ENCODE measurements at places on chromosomes 6 and 20.

DNA sequence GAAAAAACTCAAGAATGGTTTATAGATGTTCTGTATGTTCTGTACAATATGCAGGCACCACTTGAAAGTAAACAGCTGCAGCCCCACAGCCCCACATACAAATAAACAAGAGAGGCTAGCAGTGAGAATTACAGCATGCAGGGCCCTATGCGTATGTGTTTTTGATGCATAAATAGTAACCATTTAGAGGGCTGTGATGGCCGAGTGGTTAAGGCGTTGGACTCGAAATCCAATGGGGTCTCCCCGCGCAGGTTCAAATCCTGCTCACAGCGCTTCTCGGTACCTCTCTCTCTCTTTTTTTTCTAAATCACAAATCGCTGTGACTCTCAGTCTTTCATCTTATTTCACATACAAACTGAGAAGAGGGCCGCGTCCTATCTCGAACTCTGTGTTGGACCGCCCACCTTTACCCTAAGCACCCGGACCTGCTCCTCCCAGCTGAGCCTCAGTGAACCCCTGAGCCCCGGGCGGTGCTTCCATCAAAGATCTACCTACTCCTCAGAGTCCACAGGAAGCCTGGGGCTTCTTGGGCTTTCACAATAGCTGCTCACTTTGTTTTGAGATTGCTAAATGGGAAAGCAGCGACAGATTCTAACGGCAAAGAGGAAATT lies 37.7 kb upstream of the PRSS16 start:
- no peak for DNase-seq

GRCh38 chr6:159935633-159936032 lies 33.2 kb upstream of the IGF2R start:
- DNase-seq = no peak

DNA sequence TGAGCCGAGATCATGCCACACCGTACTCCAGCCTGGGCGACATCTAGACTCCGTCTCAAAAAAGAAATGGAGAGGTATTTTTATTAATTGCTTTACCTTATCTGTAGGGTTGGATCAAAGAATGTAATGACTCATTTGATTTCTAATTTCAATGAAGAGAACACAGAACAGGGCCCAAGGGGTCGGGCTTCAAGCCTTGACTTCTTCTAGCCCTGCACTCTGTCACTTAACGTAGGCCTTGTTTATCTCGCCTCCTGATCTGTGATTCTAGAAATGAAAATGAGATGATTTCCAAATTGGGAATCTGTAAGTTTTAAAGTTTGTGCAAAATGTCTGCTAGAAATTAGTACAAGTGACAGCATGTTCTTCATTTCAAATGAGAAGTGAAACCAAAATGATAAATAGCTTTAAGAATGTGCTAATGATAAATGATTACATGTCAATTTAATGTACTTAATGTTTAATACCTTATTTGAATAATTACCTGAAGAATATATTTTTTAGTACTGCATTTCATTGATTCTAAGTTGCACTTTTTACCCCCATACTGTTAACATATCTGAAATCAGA lies 180.5 kb downstream of the SLC16A10 start:
- no peak for DNase-seq

- no peak for DNase-seq
Measured at GRCh38 chr6:46456297-46456696, 35.0 kb downstream of the RCAN2 start.

DNA sequence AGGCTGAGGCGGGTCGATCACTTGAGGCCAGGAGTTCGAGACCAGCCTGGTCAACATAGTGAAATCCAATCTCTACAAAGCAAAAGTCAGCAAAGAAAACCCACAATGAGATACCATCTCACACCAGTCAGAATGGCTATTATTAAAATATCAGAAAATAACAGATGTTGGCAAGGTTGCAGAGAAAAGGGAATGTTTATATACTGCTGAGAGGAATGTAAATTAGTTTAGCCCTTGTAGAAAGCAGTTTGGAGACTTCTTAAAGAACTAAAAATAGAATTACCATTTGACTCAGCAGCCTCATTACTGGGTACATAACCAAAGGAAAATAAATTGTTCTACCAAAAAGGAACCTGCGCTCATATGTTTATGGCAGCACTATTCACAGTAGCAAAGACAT lies 16.7 kb upstream of the GCM1 start:
- DNase-seq = no peak

- DNase-seq = no peak
Measured at GRCh38 chr20:34064286-34064685, 47.8 kb downstream of the EIF2S2 start.

DNA sequence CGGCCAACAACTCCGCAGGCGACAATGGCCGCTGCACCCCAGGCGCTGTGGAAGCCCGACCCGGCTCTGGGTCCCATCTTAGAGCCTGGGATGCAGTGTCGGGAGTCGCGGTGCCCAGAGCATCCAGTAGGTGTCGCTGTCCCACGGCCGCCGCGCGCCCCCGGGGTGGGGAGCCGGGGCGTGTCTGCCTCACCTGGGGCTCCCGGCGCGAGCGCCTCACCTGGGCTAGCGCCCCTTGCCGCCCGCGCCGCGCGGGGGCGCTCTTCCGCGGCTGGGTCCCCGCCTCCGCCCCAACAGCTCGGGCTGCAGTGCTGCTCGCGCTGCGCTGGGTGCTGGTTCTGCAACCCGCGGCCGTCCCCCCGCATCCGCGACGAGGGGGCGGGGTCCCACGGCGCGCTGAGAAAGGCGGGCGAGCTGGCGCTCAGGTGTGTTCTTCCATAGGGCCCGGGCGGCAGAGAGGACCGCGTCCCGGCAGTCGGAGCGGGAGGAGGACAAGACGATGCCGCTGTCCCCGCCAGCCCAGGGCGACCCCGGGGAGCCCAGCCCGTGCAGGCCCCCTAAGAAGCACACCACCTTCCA lies at the start of gene CRYBG1:
CRYBG1 (plus strand) TSS at position 308 of the 579 bp plus-strand sequence; CDS start at position 500, 192 bp downstream.
- peak; percentile 66 for DNase-seq

DNA sequence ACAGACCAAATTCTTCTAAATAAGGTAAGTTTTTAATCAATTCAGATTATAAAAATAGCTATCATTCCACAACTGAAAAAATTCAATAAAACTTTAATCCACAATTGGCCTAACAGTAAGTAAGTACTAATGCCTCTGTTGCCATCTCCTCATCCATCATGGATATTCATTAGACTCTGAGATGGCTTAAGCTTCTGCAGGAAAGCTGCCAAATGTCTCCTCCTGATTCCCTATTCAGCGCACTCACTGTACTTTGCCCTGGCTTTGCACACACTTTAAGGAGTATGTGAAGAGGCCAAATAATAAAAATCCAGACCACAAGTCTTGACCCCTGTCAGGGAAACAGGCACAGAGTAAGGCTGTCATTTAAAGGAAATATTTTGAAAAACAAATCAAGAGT lies 23.6 kb downstream of the PGM3 start:
- no peak for DNase-seq

DNA sequence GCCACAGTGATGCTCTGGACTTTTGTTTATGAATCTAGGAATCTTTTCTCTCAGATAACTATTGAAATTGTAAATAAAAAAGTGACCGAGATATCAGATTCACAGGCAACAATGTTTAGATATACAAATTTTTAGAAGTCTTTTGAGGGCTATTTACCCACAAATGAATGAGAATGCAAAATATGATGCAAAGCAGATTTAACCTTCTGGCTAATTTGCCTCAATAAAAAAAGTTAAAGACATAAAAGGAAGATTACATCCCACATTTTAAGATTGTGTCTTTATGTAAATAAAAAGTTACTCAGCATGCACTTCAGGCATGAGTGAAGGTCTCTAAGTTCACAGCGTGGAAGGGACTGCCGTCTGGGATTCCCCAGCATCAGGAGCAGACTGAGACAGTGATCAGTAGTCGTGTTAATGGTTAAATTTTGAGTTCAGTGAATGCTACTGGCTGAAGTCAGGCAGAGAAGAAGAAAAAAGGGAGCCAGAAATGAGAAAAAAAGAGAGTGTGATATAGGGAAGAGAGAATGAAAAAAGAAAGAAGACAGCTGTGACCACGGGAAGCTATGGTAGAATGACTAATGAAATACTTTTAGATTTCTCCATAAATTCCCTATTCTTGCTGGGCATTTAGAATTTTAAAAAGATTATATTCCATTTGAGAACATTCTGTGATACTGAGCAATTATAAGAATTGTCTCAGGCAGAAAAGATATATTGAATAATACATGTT lies 93.6 kb downstream of the MYB start:
- no peak for DNase-seq

- DNase-seq = no peak
Measured at GRCh38 chr20:44648579-44648978, 2.9 kb downstream of the ADA start.

DNA sequence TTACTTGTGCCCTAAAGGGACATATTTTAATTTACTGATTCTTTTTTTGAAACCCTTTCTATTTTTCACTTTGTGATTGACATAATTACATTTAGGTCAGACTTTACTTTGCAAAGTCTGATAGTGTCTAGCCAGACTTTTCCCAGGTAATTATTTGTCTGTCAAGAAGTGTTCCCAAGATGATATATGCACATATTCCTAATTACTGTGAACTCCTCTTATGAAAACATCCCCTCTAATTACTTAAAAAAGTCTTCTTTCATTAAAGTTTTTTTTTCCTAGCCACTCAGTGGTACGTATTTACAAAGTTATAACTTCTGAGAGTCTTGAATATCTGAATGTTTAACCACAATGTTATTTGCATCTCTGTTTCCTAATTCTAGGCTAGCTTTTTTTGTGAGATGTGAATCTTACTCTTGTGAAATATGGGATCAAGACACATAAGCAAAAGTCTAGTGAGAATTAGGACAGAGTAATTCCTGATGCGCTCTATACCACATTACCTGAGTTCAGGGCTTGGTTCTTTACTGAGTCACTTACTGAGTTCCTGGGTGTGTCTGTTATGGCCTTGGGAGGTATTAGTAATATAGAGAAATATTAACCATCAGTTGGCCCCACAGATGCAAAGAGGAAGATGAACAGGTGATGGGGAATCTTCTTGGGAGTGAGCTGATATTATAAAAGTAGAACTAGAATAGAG lies 27.9 kb downstream of the FAM83B start:
- DNase-seq = no peak

DNA sequence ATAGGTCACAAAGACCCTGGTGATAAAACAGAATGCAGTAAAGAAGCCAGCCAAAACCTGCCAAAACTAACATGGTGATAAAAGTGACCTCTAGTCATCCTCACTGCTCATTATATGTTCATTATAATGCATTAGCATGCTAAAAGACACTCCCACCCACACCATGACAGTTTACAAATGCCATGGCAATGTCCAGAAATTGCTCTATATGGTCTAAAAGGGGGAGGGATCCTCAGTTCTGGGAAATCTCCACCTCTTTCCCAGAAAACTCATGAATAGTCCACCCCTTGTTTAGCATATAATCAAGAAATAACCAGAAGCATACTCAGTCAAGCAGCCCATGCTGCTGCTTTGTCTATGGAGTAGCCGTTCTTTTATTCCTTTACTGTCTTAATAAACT lies 40.4 kb upstream of the MC3R start:
- DNase-seq = no peak

Data from CD4-positive, alpha-beta T cell treated with Interleukin-15 for 1 hour (primary cell).